ENCODE measurements at places on chromosomes 7 and 10.

DNA sequence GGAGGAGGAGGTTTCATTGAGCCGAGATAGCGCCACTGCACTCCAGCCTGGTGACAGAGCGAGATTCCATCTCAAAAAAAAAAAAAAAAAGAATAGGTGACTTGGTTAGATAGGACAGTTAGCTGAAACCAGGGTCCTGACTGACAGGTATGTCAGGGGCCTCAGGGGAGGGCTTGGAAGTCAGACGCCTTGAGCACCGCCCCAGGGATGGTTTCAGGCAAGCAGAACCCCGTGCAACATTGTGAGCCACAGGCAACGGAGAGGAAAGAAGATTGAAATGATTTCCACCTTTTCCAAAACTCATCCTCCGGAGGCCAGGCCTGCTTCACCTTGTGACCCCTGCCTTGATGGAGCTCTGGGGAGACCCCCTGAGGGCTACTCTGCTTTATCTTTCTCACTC lies 8.6 kb downstream of the UCMA start:
- no peak for DNase-seq

- no peak for DNase-seq
These were observed 44.5 kb downstream of the FOXK1 start for GRCh38 chr7:4726566-4726965.

DNA sequence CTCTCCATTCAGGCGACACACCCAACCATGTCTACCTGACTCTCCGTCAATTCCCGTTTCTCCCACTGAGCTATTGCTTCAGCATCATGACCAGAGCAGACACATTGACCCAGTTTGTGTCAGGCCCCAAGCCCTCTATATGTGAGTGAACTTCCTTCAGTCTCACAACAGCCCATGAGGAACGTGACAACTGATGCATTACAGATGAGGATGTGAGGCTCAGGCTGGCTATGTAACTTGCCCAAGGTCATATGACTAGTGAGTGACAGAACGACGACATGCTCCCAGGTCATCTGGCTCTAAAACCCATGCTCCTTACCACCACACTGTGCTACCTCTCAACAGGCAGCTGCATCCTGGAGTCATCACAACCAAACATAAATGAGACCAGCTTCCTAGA lies 3.7 kb downstream of the TMEM140 start:
- DNase-seq: no peak

DNA sequence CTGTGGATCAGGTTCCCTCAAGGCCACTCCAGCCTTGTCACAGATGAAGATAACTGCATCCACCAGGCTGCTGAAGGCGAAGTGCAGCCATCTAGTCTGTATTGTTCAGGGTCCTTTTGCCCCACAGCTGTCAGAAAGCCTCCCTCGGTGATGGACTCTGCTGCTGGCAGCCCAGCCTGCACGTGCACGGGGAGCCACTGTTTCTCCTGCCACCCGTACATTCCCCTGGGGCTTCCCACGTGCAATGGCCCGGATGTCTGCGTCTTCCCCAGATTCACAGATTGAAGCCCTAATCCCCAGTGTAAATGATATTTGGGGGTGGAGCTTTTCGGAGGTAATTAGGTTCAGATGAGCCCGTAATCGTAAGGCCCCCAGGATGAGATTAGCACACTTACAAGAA lies 46.6 kb upstream of the VIPR2 start:
- no peak for DNase-seq

GRCh38 chr10:118986815-118987790 lies 42.4 kb upstream of the NANOS1 start:
- DNase-seq: no peak

DNA sequence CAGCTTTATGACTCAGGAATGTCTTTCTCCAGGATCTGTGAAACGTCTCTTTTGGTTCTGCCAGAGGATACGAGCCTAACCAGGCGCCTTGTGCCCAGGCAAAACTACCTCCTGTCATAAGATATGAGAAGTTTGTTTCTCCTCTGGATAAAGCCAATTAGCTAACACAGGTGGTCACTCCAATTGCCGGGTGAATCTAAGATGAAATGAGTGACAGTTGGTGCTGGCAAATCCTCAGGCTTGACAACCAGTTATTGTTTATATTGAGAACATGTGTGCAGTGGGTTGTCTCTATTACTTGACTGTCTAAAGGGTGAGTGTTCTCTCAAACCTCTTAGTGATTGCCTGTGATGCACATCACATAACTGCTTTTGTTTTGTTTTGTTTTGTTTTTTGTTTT lies 449.1 kb downstream of the XPNPEP1 start:
- no peak for DNase-seq

DNA sequence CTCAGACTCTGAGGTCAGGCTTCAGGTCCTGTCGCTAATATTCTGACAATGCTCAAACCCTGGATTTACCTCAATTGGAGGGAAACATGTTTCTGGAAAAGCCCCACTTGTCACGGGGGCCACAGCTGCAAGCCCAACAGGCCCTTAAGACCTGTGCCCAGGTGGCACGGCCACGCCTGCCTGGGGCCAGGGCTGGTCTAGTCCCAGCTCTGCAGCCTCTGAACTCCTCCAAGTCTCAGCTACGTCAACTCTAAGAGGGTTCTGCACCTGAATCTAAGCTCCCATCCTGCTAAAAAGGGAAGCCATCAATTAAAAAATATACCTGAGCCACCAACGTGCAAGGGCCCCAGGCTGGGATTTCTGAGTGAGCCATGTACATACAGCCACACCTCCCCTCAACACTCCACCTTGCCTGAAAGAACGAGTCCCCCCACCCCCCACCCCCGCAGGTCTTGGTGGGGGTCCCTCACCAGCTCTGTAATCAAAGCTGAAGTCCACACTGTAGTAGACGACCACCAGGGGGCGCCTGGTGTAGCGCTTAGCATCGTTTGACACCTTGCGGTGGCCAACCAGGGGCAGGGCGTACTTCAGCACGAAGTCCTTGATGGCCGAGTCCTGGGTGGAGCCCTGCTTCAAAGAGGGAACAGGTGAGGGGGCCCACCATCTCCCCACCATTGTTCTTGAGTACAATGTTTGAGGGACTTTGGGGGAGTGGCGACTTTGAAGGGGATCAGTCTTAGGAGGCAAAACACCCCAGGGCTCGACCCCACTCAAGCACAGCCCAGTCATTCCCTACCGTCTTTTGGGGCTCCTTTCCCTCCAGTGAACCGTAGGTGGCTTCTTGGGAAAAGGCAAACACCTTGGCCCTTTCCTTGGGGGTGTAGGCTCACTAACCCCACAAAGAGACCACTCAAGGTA lies 22.6 kb downstream of the PDIA4 start:
- DNase-seq: peak; percentile 73

DNA sequence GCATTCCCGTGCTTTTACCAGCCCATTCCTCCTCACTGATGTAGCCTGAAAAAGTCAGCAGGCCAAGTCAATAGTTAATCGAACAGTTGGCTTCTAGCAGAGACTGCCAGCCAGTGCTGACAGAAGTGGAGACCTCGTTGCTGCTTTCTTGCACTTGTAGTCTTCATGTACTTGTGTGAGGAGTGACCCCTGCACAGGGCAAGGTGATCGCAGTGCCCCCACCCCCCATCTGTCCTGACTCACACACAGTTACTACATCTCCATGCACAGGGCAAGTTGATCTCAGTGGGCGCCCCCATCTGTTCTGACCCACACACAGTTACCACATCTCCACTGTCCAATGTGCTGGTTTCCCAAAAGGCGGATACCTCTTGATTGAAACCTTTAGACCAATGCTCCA lies 34.2 kb downstream of the C10orf71 start:
- DNase-seq: no peak

DNA sequence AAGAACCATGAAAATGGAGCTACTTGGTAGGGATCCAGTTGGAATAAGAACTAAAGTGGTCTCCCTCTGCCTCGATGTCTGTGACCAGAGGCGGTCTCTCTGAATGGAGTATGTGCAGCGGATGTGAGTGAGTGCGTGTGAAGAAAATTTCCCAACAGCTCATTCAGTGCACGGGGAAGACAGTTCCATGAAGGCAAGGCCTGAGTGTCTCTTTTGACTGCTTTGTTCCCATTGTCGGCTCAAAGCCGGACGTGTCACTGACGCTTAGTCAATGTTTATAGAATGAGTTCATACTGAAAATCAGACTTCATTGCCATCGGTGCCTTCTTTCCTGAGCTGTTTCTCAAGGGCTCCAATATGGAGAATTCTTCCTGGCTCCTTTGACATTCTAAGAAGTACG lies 55.3 kb upstream of the GRB10 start:
- DNase-seq: no peak

DNA sequence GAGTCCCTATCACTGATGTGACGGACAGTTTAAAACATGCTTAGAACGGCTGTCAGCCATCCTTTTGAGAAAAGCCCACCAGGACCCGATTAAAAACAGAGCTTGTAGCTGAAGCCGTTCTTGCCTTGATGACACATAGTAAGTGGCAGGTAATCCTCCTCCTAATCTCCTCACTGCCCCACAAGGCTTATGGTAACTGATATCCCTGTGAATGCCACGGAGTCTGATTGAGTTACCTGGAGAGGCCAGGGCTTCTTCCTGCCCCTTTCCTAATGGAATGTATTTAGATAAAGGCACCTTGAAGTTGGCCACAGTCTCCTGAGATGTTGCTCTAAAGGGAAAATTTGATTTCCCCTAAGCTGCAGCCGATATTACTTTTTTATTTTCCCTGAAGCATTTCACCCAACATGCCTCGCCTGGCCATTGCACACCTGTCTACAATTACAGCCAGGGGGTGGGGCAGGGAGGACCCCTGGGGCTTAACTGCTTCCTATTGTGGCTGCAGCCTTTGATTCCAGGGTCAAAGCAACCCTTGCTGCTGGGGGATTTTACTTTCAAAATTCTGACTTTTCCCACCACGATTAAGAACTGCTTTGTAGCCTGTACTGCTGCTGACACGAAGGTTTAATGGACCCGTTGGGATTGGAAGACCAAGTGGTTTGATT lies 169.0 kb upstream of the GPR26 start:
- no peak for DNase-seq

DNA sequence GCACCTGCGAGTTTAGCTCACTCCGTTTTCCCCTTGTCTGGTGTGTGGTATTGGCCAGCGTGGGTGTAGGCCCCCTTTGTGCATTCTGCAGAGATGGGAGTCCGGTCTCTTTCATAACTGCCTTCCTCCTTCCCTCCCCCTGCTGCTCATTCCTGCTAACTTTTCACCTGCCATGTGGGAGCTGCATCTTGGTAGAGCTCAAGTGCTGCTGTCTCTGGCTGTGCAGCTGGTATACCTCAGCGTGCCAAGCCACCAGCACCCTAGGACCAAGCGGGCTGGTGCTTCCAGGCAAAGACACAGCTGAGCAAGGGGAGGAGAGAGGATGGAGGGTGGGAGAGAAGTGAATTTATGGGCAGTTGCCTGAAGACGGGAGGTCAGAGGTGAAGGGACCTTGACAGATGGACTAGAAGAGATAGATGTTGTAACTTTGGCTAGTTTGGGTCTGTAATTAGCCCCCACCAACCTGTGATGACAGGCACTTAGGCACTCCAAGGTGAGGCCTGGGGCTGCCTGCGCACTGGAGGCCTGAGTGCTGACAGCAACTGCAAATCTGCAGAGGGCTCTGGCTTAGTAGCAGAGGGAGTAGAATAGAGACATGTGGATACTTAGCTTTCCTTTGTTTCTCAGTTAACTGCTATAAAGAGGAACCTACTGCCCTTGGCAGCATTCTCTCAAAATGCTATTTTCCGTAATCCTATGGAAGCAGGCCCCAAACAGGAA lies 148.8 kb upstream of the AGK start:
- no peak for DNase-seq

DNA sequence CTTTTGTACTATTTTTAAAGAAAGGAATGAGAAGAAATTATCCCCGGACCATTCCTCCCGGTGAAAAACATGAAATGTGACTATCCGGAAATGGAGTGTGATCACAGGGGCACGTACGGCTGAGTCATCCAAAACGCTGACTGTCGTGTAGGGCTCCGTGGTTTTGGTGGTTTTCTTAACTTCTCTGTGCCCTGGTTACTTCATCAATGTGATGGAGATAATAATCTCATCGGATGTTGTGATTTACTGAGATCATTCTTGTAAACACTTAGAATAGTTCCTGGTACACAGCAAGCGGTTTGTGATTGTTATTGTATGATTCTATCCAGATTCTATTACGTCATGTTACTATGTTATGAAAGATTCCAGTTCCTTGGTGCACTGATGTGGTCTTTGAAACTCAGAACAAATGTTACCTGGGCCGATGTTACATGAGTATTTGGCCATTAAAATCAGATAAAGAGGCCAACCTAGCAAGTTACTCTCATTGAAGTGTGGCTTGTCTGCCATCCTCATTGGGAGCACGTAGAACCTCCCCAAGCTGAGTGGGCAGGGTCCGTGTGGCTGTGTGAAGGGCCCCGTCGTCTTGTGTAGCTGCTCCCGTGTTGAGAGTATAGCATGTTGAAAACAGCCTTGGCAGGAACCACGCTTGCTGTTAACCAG lies 99.5 kb downstream of the CAMK1D start:
- DNase-seq: peak; percentile 69

- DNase-seq: no peak
These were observed 150.2 kb upstream of the CACNA2D1 start for GRCh38 chr7:82593780-82594179.

DNA sequence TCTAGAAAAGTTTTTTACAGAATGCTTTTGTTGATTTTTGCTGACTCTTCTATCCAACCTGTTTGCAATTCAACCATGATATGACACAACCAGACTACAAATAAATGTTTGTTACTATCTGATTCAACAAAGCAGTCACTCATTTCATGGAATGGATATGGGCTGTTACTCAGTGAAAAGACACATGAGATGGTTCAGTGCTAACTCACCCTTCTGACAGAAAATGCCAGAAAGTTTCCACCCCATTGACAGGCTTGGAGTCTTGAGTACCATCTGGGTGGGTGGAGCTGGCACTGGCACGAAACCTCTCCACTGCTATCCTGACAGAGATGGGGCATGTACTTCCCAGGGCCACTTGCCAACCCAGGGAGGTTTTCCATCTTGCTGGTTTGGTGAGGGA lies 39.5 kb downstream of the RBM28 start:
- DNase-seq: no peak

DNA sequence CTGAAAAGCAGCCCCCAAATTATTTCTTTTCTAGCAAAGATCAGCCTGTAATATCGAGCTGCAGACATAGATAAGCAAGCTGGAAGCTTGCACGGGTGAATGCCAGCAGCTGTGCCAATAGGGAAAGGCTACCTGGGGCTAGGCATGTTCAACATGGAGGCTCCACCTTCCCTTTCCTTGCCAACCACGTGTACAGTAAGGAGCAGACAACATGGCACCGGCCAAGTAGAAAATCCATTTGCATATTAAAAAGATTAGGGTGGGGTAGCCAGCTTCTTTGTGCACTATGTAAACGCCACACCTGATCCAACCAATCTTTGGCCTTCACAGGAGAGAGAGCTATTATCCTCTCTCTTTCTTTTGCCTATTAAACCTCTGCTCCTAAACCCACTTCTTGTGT lies 56.7 kb upstream of the SEPHS1 start:
- DNase-seq: no peak

DNA sequence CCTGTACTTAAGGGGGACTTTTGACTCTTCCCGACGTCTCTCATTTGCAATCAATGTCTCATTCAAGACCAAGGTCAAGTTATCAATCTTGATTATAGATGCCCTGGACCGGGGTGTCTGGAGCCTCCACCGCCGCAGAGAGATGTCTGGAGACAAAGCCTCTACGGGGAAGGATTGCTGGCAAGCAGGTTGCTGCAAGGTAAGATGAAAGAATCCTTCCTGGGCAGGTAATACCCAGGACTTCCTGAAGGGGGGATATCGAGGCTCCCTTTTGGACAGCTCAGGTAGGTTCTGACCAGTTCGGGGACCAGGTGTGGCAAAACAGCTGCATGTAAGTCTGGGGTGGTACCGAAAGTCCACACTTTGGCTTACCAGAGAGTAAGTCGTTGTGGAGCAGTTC lies 12.5 kb upstream of the CUX1 start:
- DNase-seq: no peak

GRCh38 chr7:30841801-30842541 lies 69.7 kb upstream of the AQP1 start:
- DNase-seq: no peak
